EL (cell line): ENCODE measurements at places on chromosomes 1 and 21.

DNA sequence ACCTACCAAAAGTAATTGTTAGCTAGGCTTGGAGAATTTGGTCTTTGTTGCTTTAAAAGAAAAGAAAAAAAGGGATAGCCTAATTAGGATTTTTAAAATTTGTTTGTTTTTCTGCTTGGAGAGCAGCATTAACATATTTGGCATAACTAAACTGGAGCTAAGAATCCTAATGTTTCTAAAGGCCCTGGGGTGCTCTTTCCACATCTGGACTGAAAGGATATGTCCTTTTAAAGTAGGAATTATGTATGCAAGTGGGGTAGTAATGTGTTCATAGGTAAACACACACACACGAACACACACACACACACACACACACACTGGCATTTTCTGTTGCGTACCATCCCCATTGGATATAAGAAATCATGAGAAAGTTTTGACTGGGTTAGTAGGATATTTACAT lies 113.9 kb downstream of the KCTD3 start:
- no peak for DNase-seq

GRCh38 chr21:15735409-15735808 lies 5.6 kb downstream of the USP25 start:
- DNase-seq = no peak

- no peak for DNase-seq
These were observed 1050.1 kb downstream of the PLA2G4A start for GRCh38 chr1:187878883-187879282.

DNA sequence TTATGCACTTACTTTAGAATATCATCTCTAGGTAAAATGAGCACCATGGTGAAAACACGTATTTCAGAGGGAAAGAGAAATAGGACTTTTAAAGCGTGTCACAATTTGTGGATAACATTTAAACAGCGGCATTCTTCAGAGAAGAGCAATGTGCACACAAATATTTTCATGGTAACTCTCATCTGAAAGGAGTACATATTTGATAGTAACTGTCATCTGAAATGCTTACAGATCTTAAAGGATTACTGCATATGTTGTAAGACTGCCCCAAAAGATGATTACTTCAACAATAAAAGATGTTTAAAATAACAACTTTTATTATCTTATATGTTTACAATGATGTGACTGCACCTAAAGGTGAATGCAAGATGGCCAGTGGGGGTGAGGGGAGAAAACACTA lies 408.8 kb downstream of the PLA2G4A start:
- DNase-seq = peak; percentile 15

GRCh38 chr1:111769517-111770146 lies 13.9 kb downstream of the DDX20 start:
- DNase-seq = peak; percentile 72

DNA sequence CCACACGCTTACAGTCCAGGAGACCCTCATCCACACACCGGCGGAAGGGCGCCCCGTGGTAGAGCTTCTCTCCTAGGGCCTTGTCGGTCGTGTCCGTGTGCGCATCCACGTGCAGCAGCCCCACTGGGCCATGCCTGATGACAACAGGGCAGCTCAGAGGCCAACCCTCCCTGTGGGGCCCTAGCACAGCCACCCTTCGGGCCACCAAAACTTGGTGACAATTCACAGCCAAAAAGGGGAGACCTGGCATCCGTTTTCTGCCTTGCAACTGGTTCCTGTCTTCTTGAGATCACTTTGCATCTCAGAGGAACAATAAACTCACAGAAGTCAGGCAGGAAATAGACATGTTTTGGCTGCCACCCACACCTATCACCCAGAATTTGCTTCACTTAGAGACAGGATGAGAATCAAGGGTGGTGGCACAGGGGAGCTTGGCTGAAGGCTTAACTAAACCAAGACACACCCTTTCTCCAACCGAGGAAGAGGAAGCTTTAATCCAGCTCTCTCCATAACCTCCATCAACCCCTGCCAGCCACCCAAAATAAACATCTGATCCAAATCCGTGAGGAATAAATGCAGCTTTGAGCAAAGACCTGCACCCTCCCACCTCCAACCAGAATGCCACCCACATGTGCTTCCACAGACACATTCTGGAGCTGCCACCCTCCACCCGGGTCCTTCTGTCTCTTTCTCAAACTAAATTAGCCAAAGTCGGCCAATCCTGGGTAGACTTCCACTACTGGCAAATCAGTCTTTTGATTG lies 5.7 kb downstream of the AGMAT start:
- no peak for DNase-seq

- no peak for DNase-seq
These were observed 92.0 kb downstream of the SELENOF start for GRCh38 chr1:86821956-86822355.

- peak; percentile 100 for DNase-seq
These were observed 90.2 kb upstream of the TSPAN2 start for GRCh38 chr1:115179397-115180079.

DNA sequence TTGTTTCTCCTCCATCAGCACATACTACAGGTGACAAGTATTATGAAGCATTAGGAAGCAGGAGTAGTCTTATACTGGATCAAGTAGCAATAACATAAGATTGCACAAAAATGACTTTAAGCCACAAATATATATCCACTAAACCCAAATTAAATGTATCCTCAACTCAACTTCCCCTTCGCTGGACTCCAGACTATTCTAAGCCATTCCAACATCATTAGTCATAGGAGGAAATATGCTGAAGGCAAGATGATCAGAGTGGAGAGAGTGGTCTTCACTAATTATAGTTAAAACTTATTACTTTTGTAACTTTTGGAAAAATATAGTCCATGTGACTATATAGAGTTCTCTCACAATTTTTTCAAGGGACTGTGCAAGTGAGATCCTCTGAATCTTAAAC lies 390.7 kb upstream of the ZP4 start:
- peak; percentile 69 for DNase-seq

DNA sequence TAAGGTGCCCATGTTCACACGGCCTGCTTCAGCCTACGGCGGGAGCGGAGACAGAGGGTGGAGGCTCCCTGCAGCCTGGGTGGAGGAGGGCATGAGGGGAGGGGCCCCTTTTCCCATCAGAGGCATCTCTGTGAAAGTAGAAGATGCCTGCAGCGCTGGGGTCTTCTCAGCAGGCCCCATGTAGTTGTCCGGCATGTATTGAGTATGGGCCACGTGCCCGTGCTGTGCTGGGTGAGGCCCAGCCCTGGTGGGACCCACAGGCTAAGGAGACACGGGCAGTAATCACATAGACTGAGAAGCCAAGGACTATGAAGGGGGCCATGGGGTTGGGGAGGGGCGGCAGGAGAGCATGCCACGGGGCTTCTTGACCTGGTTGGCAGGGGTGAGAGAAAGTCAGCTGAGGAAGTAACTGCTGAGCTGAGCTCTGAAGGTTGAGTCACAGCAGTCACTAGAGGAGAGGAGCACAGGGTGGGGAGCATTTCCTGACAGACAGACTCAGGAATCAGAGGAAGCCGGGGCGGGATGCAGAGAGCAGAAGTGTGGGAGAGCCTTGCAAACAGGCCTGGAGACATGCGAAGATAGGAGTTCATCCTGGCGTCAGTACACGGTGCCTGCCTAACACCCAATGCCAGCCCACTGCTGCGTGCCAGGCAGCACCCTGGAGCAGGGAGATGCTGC lies 21.6 kb downstream of the PSEN2 start:
- peak; percentile 43 for DNase-seq

- DNase-seq = no peak
These were observed 106.8 kb downstream of the ZBTB18 start for GRCh38 chr1:244157731-244158438.

DNA sequence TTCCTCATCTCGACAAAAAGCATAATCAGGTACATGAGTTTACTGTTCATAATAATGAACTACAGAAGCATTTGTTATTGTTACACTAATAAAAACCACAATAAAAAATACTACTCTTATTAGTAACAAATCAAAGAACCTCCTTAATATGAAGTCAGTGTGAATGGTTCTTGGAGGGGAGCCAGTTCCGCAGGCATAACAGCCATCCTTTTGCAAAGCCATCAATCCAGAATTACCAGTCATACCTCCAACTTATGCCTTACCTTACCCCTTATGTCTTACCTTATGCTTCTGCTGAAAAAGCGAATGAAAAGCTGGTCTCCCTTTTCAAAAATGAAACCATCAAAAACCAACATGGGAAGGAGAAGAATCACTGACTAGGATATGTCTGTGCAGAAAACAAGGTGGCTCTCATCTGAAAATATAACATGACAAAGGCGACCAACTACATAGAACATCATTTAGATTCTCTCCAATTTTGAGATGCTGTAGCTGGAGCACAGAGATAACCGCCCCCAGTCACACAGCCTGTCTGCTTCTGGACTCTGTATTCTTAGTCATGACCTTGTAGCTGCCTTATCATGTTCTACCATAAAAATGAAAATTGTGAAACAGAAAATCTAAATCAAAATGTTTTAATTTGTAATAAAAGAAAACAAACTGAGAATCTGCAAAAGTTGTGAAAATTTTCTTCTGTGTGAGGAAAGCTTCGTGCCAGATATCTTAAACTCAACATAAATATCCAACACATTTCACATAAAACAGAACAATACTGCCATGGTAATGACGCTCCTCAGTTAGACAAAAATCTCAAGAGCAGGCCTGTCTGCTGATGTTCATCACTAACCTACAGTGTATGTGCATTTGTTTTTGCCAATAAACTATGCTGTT lies 438.2 kb downstream of the SMYD3 start:
- DNase-seq = no peak

DNA sequence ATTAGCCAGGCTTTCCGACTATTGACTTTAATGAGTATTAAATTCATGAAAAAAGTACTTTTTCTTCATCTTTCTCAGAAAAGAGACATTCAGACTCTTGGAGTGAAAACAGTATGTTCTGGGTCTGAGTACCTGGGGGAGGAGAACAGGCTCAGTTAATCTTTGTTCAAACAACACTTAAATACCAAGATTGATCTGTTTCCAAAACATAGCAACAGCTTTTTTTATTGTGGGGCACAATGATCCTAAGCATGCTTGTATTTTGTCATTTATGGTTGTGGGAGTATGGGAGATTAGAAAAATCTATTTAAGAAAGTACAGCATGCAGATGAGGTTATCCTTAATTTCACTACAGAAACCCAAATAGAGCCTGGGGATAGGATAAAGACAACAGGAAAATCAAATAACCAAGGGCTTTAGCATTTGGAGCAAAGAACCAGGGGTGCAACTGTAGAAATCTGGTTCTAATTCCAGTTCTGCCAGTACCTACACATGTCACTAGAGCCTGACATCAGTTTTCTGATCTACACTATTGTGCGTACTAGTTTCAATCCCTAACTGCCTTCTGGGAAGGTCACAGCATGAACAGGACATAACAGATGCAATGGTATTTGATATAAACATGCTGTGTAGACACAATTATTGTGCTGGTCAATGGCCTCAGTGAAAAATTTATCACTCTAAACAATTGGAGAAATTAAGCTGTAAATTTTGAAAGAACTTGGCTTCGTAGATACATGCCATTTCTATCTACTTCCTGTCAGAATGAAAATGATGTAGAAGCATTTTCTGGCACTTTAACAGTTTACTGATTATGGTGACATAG lies 91.2 kb downstream of the KCNK1 start:
- no peak for DNase-seq

- DNase-seq = no peak
These were observed 58.0 kb downstream of the MATN1 start for GRCh38 chr1:30665216-30666010.

DNA sequence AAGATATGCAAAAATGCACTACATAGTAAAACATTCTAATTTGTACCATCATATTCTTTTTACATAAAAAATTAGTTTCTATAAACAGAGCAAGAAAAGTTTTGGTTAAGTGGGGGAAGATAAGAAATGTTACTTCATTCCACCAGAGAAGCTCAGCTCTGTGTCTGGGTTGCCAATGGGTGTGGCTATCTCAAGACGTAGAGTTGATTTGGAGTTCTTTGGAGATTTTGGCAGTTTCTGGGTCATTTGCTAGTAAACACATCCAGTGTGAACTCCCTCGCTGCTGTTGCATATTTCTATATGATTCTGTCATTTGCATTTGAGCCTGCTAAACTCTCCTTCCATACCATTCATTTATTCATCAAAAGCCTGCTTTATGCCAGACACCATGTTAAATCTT lies 7.2 kb downstream of the RGL1 start:
- no peak for DNase-seq

DNA sequence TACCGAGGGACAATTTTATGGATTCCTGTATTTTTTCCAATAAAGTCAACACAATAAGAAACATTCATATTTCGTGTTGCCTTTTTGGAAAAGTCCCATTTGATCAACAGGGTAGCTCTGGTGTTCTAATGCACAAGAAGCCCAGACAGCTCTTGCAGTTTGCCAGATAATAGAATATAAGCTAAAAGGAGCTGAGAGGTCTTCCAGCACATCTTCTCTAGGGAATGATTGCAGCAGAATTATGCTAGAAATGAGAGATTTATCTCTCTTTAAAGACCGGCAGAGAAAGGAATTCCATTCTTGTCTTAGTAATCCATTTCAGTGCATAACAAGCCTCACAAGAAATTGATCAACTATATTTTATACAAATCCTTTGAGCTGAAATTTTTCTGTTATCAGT lies 25.0 kb upstream of the DDX59 start:
- no peak for DNase-seq

- peak; percentile 17 for DNase-seq
These were observed 51.4 kb upstream of the RGS1 start for GRCh38 chr1:192524223-192524622.

GRCh38 chr1:63922848-63923247 lies 149.0 kb downstream of the ROR1 start:
- DNase-seq = no peak

- DNase-seq = peak; percentile 88
These were observed 113.0 kb downstream of the DMRTB1 start for GRCh38 chr1:53572065-53572814.

DNA sequence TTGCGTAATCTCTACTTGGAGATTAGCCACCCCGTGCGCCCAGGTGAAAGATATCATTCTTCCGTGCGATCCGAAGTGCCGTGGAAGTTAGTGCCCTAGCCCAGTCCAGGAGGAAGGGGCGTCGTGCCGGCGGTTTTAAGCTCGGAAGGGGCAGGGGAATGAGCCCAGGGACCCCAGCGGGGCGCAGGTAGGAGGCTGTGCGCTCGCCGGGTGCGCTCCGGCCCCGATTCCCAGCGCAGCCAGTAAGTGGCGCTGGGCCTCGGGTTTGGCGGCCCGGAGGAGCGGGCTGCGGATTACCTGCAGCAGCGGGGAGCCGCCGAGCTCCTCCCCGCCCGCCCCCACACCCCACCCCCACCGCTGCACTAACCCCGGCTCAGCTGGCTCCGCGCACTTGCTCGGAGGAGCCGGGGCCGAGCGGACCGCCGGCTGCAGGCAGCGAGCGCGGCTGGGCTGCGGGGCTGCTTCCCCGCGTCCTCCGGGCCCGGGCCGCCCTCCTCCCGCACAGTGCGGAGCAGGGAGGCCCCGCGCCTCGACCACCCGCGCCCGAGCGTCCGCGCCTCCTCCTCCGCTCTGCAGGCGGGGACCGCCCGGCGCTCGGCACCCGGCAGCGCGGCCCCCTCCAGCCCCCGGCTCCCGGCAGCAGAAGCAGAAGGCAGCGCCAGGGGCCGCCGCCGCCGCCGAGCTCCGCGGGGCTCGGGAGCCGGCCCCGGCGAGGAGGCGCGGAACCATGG lies at the start of gene RYR2:
Gene RYR2 (plus strand): TSS at position 390 of the 731 bp plus-strand sequence. CDS start 338 bp downstream, at position 728.
- no peak for DNase-seq
